ENCODE measurements at places on chromosomes 5 and 9.

- no peak for DNase-seq
These were observed 41.5 kb downstream of the SH3PXD2B start for GRCh38 chr5:172412724-172413286.

GRCh38 chr9:75447281-75447680 is 359.0 kb downstream of the OSTF1 start:
- no peak for DNase-seq

DNA sequence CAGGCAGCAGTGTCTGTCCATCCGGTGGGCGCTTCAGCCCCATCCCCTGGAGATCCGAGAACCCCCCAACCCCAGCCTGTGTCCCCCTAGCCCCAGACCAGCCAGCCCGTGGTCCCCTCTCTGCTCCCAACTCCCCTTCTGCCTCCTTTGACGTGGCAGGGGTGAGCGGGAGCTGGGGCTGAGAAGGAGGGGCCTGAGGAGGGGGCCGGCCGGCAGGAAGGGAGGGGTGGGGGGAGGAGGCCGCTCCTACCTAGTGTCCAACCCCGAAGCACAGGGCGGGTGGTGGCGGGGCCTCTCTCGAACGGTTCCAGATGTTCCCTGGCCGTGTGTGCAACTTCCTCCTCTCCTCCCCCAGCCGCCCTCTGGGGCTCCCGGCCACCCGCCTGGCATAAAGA is 31.0 kb downstream of the GOLGA2 start:
- no peak for DNase-seq

DNA sequence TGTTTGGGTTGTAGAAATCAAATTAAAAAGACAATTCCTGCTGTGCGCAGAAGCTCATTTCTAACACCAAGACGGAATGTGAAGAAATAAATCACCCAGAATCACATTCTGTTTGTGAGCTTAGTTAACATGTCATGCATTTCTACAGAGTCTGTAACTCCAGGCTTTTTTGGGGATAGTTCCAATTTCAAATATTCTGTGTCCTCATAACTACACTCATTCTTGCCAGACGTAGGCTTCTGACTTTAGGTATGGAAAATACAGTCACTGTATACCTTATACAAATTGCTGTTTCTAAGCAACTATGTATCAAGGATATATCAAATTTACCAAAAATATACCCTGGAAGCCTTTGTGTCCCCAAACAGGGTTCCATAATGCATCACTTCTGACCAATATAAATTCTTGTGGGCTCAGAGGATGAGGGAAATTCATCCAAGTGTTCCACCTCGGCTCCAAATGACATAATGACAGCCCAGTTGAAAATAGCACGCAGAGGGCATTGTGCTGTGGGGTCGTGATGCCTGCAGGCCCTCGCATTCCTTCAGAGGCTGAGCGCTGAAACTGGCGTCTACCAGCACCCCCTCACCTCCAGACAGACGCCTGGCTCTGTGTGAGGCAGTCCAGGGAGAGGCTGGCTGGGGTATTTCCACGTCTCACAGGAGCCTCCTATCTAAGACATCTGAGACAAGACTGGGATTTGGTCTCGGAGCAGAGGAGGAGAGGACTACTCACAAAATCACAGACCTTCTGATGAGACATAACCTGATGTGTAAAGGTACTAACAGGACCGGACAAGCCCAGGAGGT is 79.8 kb downstream of the KLF4 start:
- DNase-seq: no peak

- DNase-seq: no peak
These were observed 692.3 kb downstream of the PTPRD start for GRCh38 chr9:9920425-9921060.

Measured in progenitor cell of endocrine pancreas (in vitro differentiated cells).